ENCODE measurements at places on chromosomes 6 and 20.
A peak's percentile ranks its signal among the peaks of the same experiment; 100 is the strongest.

GRCh38 chr20:5402903-5403531 lies 86.3 kb upstream of the PROKR2 start:
- peak; percentile 23 for DNase-seq

DNA sequence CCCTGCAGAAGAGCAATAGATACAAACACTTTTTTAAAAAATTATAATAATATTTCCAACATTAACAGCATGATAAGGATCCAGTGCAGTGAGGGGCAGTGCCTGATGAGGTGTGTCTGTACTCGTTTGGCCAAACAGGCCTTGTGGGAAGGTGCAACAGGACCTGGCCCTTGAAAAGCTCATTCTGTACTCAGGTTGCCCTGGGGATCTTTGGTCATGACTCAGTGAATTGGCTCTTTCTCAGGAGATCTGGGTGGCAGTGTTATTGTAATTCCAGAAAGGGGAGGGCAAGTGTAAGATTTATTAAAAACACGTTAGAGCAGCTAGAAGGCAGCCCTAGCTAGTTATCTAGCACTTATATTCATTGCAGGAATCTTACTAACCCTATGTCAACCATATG lies 2.9 kb upstream of the SPINT3 start:
- no peak for DNase-seq

DNA sequence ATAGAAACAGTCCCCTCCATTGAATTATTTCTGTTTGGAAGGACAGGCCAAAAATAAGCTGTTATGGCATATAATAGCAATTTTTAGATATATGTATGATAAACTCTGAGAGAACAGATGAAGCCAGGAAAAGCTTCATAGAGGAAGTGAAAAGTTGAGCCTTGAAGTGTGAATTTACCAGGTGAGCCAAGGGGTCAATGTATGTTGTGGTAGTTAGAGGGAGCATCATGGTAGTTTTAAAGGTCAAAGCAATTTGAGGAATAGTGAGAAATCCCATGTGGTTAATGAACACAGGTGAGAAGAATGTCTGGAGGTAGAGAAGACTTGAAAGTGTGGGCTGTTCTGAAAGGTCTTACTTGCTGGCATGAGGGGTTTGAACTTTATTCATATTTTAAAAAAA lies 47.0 kb downstream of the COL19A1 start:
- DNase-seq, result no peak

DNA sequence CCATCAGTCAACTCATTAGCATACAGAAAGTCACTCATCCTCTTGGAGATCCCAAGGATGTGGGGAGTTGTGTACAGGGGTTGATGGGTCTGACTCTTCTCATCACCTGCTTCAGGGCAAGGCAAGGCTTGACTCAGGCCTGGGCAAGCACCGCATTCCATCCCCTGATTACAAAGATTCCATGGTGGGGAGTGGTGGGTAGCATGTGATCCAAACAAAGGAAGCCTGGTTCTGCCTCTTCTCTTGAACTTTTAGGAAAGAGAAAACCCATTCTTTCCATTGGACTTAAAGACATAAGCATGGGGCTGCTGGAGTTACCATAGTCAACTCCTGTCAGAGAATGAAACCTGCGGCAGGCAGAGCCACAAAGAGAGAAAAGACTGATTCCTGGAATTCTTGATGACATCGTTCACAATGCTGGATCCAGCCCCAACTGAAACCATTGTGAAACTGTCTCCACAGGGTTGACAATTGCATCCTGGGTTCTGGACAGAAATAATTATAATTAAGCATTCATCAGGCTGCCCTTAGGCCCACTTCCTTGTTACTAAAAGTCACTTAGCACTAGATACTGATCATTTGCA lies 235.8 kb upstream of the KCNG1 start:
- no peak for DNase-seq

GRCh38 chr6:156695742-156696141 lies 81.4 kb upstream of the ARID1B start:
- no peak for DNase-seq

- DNase-seq, result no peak
These were observed 18.0 kb upstream of the CLDN20 start for GRCh38 chr6:155245831-155246230.

GRCh38 chr6:149480502-149481280 lies 4.1 kb downstream of the ZC3H12D start:
- no peak for DNase-seq

- no peak for DNase-seq
These were observed 327.6 kb upstream of the CNR1 start for GRCh38 chr6:88493717-88494116.

- no peak for DNase-seq
These were observed 10.0 kb downstream of the TCF15 start for GRCh38 chr20:600141-600540.

DNA sequence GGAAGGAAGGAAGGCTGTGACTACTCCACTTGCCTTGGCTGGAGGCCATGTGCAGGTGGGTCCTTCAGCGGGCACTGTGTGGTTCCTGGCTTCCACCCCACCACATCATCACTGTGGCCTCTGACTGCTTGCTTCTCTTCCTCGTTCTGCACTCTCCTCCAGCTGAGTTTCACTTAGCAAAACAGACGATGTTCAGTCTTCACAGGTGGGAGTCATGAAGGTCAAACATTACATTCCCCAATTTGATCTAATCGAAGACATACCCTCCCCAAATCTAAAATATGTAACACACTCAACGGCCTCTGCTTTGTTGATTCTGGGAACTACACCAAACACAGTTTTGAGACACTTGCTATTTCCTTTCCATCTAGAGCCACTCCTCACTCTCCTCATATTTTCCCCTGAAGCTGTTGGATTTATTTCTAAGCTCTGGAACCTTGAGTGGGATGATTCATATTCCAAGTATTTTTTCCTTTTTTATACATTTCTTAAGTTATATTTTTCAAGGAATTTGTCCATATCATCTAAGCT lies 132.5 kb upstream of the FOXA2 start:
- DNase-seq, result no peak

Data from NCI-H1092 (cell line).